ENCODE measurements at places on chromosomes 3 and 15.

DNA sequence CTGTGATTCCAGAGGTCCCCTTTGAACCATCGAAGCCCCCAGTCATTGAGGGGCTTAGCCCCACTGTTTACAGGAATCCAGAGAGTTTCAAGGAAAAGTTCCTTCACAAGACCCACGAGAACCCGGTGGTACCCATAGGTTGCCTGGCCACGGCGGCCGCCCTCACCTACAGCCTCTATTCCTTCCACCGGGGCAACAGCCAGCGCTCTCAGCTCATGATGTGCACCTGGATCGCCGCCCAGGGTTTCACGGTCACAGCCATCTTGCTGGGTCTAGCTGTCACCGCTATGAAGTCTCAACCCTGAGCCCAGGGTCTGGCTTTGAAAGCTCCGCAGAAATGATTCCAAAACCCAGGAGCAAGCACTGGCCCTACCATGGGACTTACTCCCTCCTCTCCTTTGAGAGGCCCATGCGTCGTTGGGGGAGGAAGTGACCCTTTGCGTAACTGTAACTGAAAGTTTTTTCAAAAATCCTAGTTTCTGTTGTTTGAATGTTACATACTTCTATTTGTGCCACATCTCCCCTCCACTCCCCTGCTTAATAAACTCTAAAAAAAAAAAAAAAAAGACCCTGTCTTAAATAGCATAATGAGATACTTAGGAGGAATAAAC lies 85.1 kb upstream of the CSPG5 start:
- no peak for DNase-seq

GRCh38 chr3:106004826-106005225 lies 136.0 kb upstream of the CBLB start:
- no peak for DNase-seq

GRCh38 chr15:83378921-83379578 lies 68.1 kb upstream of the SH3GL3 start:
- no peak for DNase-seq

GRCh38 chr3:145170121-145170520 lies 990.9 kb downstream of the PLOD2 start:
- no peak for DNase-seq

DNA sequence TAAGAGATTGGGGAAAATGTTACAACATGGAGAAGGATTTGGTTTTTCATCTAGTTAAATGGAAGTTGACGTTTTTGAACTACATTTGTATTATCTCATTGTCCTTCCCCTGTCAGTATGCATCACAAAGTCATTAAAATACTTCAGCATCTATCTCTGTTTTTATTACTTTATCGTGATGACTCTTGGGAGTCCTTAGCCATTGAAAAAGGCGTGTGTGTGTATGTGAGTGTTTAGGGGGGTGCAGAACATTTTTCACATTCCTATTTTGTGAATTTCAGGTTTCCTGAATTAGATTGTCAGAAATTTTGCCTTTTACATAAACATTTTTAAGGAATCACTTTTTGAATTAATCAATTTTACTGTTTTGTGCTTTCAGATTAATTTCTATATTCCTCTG lies 360.6 kb upstream of the SGO1 start:
- no peak for DNase-seq

GRCh38 chr15:100081454-100081853 lies 260.3 kb downstream of the ADAMTS17 start:
- no peak for DNase-seq
